Tracheal epithelial cell (primary cell): ENCODE measurements at places on chromosomes 7 and 10. TPM values are rescaled to one million over a fixed set of nuclear protein-coding genes. Genes with fewer than 3 reads are reported as not detected.

Gene SUN3
- not detected in 2 replicates for total RNA-seq

Gene CYP2C9
- not detected in 2 replicates for total RNA-seq

Gene PRLHR
- total RNA-seq = not detected in 2 replicates

Gene GPC2
- total RNA-seq = 2.2 and 3.0 TPM in 2 replicates

Gene ITGB8
- 24.9 and 87.0 TPM in 2 replicates for total RNA-seq

Gene FXYD4
- total RNA-seq = not detected in 2 replicates

Gene RHOBTB1
- 7.2 and 8.9 TPM in 2 replicates for total RNA-seq

Gene PRRT4
- under 0.01 and 0.85 TPM in 2 replicates for total RNA-seq

Gene KAZALD1
- 0.64 and 1.2 TPM in 2 replicates for total RNA-seq

Gene SYT15B
- total RNA-seq = 0.21 and 0.24 TPM in 2 replicates

Gene MYL10
- total RNA-seq = not detected in 2 replicates

Gene WDFY4
- total RNA-seq = under 0.01 TPM in 1 of 2 replicates, not detected in the other

Gene SLC29A4
- 8.7 and 11.6 TPM in 2 replicates for total RNA-seq

Gene DGKB
- total RNA-seq = not detected in 2 replicates

Gene TBX20
- 0.24 TPM in 1 of 2 replicates, not detected in the other for total RNA-seq

Gene SAMD9L
- total RNA-seq = under 0.01 and 3.1 TPM in 2 replicates
